T follicular helper cell (primary cell): ENCODE measurements at places on chromosomes 12 and 14.

- no peak for DNase-seq
These were observed 239.3 kb downstream of the ALG10B start for GRCh38 chr12:38555620-38556591.

DNA sequence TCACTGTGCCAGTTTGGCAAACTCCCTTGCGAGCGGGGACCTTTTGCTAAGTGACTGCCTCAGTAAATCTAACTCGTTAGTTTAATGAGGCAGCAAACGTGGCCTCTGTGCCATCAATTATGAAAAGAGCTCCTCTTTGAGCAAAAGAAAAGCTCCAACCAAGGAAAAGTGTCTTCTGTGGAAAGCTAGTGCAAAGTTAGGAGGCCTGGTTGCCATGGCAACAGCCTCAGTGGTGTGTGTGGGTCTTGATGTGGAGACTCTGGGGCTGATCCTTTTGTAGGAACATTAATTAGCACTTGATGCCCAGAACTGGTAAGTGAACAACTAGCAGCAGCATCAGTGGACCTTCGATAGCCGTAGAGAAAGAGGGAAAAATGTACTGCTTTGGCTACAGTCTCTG is 145.7 kb downstream of the CHST11 start:
- no peak for DNase-seq

- peak; percentile 26 for DNase-seq
These were observed 721 bp downstream of the CABP1 start for GRCh38 chr12:120640861-120641833.

GRCh38 chr14:101958418-101959180 is 5.8 kb upstream of the DYNC1H1 start:
- no peak for DNase-seq

- DNase-seq = no peak
These were observed 6.7 kb downstream of the HOXC5 start for GRCh38 chr12:54039417-54040147.

- no peak for DNase-seq
These were observed 260.0 kb downstream of the DUSP6 start for GRCh38 chr12:89092297-89092696.

DNA sequence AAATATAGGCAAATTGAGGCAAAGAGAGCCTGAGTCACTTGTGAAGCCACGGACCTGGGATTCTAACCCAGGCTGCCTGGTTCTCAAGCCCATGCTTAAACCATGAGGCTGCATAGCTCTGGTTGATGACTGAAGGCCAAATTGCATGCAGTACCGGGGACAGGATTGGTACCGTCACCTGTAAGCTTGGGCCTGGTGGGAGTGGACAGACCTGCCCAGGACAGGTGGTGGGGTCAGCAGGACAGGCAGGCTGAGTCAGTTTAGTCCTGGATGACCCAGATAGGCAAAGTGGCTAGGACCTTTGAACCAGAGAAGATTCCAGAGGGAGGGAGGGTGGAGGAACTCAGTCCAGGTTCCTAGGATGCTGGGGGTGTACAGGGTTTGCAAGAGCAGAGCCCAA is 25.8 kb downstream of the RIN3 start:
- no peak for DNase-seq

GRCh38 chr14:105479431-105480158 is 5.0 kb downstream of the CRIP2 start:
- no peak for DNase-seq

GRCh38 chr12:6914947-6915788 is 788 bp downstream of the ENO2 start:
- no peak for DNase-seq

GRCh38 chr12:122830517-122831214 is 4.6 kb upstream of the HIP1R start:
- no peak for DNase-seq

- DNase-seq = no peak
These were observed 50.5 kb upstream of the PWP1 start for GRCh38 chr12:107635139-107635538.

DNA sequence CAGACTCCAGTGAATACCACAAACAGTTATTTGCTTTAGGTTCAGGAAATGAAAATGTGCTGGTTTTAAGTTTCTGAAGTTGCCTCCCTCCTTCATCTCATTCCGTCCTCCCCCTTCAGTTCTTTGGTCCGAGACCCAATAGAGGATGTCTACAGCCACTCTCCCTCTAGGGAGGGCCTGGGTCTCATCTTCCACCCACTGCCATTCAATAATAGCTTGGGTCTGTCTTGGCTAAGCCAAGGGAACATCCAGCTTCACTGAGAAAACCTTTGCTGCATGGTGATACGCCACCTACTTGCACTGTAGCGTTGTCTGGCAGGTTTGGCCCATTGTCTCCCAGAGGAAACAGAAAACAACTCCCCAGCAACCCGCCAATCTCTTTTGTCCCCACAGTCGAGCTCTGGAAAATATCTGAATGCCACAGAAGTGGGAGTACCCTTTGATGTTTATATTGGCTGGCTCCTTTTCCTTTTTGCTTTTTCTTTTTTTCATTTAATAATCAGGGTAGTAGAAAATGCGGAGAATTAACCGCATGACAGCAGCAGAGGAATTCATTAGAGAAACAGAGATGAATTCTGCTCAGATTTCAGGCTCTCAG is 380.1 kb downstream of the RAD51B start:
- no peak for DNase-seq

- DNase-seq = no peak
These were observed 35.9 kb upstream of the PZP start for GRCh38 chr12:9243999-9244649.

GRCh38 chr14:61308198-61308597 is 13.2 kb upstream of the PRKCH start:
- no peak for DNase-seq

DNA sequence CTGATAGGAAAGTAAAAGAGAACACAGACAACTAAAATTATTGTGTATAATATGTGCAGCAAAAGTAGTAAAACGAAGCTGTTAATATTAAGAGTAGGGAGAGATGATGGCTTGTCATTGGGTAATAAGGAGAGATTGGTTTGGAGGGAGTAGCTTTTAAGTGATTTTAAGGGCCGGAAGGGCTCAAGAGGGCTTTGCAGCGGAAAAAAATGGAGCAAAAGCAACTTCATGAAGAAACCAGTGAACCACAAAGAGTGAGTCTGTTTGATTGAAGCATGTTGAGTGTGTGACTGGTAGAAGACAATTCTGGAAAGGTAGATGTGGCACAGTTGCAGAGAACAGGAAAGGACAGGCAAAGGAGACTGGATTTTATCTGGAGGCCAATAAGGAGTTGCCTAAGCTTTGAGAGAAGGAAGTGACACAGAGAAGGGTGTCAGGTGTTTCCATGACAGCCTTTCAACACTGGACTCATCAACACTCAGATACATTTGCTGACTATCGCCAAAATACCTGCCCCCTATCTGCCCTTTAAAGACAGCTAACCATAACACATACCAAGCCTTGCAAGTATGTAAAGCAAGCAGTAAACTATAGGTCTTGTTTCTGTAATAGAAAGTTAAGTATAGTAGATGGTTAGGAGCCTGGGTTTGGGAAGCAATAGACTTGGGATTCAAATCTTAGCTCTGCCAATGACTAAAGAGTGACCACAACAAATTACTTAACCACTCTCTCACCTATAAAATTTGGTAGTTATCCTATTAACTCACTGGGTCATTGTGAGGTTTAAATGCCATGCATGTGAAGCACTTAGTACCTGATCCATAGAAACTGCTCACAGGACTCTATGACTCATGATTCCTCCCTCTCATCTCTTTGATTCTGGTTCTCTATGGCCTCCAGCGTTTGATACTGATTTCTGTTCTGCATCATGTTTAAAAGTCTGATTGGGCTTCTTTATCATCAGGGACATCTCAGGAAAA is 117.3 kb upstream of the LMNTD1 start:
- no peak for DNase-seq

- no peak for DNase-seq
These were observed 131.4 kb downstream of the BBS10 start for GRCh38 chr12:76216585-76217472.

- DNase-seq = no peak
These were observed 46.0 kb upstream of the HIF1A start for GRCh38 chr14:61649283-61649682.

- DNase-seq = no peak
These were observed 33.1 kb downstream of the WSCD2 start for GRCh38 chr12:108162207-108162606.

DNA sequence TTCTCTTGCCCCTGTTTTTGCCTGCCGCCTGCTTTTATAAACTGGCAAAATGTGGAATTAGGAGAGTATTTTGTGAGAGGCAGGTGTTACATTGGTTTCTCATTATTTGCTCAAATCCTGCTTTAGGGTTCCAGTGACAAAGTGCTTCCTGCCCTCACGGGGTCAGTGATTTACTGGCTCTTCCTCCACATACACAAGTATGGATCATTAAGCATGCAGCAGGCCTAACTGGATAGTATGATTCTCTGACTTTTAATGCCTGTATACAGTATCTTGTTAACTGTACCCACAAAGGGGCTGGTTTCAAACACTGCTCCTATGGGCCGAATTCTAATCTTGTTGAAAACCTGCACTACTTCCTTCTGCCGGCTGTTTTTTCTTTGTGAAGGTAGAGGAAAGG is 63.2 kb downstream of the PTCSC3 start:
- no peak for DNase-seq

GRCh38 chr14:49703965-49704364 is 11.0 kb downstream of the KLHDC1 start:
- DNase-seq = no peak

- no peak for DNase-seq
These were observed 8.5 kb downstream of the ZFP36L1 start for GRCh38 chr14:68784226-68784910.

DNA sequence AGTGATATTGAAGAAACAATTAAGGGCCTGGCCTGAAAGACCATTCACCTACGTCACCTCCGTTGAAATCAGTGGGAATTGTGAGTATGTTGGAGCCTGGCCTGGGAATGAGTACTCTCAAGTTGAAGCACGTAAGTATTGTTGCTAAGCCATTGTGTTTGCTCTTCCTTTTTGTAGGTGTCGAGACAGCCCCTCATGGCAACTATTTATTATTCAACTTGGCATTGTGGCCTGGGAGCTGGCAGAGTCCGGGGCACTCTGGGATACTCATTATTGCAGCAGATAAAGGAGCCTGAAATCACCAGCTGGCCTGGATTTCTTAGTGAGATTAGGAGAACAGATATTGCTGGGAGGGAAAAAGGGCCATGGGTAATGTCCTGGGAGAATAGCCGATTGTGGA is 147.4 kb downstream of the C12orf75 start:
- DNase-seq = no peak

DNA sequence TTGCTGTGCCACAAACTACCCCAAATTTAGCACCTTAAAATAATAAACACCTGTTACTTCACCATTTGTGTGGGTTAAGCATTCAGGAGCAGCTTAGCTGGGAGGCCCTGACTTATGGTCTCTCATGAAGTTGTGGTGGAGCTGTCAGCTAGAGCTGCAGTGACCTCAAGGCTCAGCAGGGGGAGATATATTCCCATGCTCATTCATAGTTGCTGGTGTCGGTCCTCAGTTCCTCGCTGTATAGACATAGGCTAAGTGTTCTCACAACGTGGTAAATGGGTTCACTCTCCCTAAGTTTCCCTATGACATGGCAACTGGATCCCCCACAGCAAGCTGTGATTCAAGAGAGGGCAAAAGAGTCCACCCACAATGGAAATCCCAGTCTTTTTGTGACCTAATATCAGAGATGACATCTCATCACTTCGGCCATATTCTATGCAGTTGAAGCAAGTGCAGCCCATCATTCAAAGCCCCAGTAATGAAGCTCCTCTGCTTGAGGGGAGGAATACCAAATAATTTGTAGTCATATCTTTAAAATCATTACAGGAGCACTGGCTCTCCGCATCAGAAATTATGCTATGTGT is 41.1 kb downstream of the PRB3 start:
- peak; percentile 19 for DNase-seq

DNA sequence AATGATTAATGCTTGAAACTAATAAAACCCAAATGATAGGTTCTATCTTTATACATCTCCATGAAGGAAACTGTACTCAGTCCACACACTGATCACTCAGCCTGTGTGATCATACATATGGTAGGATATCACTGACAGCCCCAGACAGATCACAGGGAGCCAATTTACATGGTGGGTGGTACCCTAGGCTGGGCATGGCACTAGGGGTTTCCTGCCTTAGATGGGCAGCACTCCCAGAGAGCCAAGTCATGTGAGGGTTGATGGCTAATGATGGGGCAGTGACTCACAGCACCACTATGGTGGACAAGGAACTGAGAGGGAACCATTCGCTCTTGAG is 89.6 kb upstream of the PTPRR start:
- no peak for DNase-seq

- no peak for DNase-seq
These were observed 122.0 kb downstream of the AKAP6 start for GRCh38 chr14:32450919-32451675.

GRCh38 chr14:98210045-98210672 is 1061.8 kb downstream of the BCL11B start:
- DNase-seq = no peak

- DNase-seq = no peak
These were observed 89.5 kb upstream of the EEA1 start for GRCh38 chr12:93018610-93019009.

DNA sequence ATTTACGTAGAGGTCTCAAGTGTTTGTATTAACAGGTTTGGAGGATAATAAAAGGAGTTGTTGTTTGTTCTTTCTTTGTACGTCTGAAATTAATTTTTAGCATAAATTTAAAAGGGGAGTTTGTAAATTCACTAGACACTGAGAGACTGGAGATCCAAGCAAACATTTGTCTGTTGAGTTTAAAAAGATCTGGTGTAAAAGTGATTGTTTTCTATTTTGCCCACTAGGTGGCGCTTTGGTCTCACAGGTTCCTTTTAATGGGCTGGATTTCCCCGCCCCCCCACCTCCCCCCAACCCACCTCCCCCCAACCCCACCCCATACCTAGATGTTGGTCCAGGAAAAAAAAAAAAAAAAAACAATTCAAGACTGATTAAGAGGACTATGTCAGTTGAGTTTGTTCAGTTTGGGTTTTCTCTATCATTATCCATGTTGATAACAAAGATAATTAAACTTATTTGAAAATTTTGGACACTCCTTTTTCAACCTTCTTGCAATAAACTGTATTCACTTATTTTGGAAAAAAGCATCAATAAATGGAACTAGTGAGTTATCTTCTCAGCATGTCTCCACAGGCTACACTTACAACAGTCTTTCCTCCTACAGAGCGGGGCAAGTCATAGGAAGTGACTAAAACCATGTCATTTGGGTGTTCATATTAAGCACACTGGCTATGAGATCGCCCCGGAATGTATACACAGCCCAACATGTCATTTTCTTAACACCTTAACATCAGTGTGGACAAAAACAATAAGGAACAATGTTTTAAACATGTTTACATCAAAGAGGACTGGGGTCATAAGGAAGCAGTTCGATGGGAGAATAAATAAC is 841.1 kb downstream of the NRXN3 start:
- DNase-seq = no peak

GRCh38 chr14:93536945-93537344 is 106.2 kb downstream of the UNC79 start:
- no peak for DNase-seq

DNA sequence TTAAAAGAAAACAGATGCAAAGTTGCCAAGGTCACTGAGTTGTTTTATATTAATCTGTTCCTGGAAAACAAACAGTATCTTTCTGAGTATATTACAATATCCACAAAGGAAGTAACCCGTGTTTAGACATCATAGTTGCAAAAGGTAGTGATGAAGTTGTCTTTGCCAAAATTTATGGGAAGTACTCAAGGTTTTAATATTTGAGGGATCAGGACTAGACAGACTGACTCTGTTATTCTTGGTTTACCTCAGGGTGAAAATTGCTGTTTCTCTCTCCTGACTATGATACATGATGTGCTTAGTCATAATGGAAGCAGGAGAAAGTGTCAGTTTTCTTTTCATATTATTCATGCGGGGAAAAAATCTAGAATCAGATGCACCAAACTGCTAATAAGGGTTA is 28.3 kb downstream of the TMEM233 start:
- no peak for DNase-seq
